Foreskin keratinocyte (primary cell): ENCODE measurements at places on chromosomes 16 and 17.

DNA sequence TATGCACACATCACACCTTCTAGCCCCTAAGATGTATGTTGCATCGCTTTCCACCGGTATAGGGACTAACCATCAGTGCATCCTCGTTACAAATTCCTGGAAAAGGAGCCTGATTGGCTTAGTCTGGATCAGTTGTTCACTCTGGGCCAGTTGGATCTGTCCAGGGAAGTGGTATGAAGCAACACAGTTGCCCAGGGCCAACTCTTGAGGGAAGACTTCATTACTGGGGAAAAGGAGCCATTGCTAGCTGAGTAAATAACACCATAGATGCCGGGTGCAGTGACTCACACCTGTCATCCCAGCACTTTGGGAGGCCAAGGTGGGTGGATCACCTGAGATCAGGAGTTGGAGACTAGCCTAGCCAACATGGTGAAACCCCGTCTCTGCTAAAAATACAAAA lies 275.2 kb upstream of the RBFOX1 start:
- DNase-seq, result no peak

- DNase-seq, result no peak
Measured at GRCh38 chr17:75652934-75653549, 13.9 kb downstream of the RECQL5 start.

GRCh38 chr16:67399749-67400704 lies 6.7 kb upstream of the TPPP3 start:
- DNase-seq, result no peak

- DNase-seq, result no peak
Measured at GRCh38 chr16:12002447-12003006, 26.0 kb downstream of the SNX29 start.

GRCh38 chr17:19318611-19319010 lies 43.9 kb downstream of the B9D1 start:
- DNase-seq, result no peak

DNA sequence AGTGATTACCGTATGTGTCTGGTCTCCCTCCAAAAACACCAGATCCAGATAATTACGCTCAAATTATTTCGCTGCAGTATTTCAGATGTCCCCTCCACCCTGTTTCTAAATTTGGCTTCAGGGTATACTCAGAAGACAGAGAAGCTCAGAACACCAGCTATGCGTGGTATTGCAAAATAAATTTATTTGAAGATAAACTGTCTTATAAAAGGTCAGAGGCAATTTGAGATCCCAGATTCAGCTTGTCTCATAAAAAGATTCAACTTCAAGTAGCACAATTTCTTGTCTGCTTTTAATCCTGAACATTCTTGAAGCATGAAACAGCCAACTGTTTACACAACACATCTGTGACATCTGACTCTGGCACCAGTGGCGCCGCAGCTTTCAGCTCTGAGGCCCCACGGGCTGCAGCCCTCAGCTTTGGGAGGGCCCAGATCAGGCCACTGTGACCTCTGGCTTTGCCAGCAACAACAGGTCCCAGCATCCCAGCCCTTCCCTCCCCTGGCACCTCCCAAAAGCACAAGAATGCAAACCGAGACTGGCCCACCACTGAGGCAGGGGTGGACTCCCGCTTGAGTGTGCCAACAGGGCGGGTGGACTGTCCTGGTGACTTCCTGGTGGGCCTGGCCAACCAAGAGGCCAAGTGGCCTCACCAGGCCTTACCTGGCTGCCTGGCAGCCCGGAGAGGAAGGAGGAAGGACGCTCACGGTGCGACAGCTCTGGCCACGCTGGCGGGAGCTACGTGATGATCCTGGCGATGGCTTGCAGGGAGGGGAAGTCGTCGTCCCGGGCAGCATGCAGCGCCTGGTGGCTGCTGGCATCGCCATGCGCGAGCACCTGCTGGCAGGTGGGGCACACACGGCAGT lies 8.0 kb downstream of the SYNGR3 start:
- DNase-seq, result no peak

DNA sequence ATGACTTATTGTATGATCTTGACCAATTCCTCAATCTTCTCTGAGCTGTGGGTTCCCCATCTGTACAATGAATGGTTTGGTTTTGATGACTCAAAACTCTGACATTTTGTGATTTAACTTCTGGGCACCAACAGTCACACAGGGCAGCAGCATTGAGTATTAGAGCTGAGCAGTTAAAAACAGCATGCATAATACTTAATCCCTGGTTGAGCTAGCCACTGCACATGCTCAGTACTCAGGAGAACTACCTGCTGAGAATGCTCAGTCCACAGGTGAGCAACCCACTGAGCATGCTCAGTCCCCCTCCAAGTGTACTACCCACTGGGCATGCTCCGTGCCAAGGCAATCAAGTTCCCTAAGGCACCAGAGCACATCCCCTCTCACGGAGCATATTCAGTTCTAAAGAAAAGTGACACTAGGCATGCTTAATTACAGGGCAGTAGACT lies 68.7 kb downstream of the AIPL1 start:
- peak; percentile 36 for DNase-seq

DNA sequence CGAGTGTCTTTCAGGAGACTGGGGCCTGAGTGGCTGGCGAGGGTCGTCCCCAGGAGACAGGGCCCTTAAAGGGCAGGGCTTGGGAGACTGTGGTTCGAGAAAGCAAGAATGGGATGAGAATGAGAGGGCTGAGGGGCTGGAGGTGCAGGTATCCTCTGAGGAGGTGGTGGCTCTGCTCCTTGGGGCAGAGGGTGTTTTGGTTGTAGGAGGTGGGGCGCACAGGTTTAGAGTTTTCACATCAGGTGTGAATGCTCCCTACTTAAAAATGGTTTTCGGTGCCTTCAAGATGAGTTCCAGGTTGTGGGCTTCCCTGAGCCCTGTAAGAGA lies 430 bp downstream of the BCAS3 start:
- no peak for DNase-seq

GRCh38 chr16:68737046-68737729 lies at the start of gene CDH1:
Gene CDH1 (plus strand): TSS chr16:68737292. CDS start chr16:68737416, 124 bp downstream.
- peak; percentile 59 for DNase-seq

- peak; percentile 79 for DNase-seq
Measured at GRCh38 chr16:83952587-83952939, 477 bp upstream of the OSGIN1 start.

DNA sequence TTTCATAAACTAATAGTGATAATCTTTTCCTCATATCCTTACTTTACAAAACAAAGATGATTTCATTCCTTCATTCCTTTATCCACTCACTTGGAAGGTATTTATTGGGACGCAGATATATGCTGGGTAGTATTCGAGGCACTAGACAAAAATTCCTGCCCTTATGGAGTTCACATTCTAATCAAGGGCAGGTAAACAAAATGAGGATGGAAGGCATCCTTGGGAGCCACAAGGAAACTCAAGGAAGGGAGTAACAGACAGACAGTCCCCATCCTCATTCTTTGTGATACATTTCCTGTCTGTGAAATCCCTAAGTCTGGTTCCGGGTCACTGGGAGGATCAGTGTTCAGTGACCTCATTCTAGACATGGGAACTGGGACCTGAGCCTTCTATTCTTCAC lies 45.2 kb downstream of the SLC6A2 start:
- no peak for DNase-seq

- DNase-seq, result peak; percentile 22
Measured at GRCh38 chr16:22890976-22891375, 77.0 kb downstream of the HS3ST2 start.

GRCh38 chr16:70253291-70254106 lies 1.8 kb upstream of the EXOSC6 start:
- no peak for DNase-seq

DNA sequence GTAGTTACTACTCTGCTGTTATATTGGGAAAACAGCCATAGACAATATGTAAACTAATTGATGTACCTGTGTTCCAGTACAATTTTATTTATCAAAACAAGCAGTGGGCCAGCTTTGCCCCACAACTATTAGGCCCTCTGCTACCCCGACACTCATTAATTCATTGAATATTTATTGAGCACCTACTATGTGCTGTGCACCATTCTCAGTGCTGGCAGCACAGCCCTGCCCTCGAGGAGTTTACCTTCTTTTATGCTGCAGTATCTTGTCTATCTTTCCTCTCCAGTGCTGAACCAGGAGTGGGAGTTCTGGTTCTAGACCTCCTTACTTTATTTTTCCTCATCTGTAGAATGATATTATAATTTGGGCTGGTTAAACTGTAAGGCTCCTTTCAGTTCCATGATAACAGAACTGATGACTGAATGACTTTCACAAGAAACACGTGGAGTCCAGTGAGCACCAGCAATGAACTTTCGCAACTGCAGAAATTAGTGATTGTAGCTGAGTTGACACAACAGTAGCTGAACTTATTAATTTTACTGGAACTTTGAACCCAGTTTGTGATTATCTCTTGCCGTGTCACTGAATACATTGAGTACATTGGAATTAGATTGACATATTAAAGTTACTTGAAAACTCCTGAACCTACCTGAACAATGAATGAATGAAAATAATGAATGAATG lies 2.4 kb downstream of the GOSR2 start:
- DNase-seq, result no peak

DNA sequence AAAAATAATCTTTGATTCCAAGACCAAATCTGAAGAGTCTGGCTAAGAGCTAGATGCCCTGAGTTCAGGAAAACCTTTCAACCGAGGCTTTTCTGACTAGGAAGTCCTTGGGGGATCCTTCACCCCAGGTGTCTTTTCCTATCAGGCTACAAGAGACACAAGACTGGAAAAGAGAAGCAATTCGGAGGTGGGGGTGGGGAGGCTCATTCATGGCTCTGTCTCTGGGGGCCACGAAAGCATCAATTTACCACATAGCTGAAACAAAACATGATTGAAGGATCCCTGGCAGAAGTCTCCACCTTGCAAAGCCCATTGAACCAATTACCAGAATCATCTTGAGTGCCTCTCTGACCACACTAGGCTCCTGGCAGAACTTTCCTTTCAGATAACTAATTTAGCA lies 239.8 kb upstream of the SALL1 start:
- DNase-seq, result no peak

DNA sequence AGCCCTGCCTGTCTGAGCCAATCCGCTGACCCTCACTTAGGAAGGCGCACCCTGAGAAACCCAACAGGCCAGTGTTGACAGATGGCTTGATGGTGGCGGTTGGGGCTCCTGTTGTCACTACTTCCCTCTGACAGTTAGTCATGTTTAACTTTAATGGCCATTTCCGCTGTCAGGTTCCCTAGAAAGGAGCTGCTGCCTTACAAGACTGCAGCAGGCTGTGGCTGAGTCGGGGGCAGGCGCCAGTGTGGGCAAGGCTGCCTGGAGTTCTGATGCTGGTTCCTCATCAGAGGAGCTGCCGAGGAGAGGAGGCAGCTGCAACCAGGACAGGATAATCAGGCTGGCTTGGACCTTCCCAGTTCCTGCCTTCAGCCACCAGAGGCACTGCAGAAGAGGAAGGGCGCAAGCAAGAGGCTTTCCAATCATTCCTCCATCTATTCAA lies 223.2 kb upstream of the DYNLRB2 start:
- DNase-seq, result no peak

DNA sequence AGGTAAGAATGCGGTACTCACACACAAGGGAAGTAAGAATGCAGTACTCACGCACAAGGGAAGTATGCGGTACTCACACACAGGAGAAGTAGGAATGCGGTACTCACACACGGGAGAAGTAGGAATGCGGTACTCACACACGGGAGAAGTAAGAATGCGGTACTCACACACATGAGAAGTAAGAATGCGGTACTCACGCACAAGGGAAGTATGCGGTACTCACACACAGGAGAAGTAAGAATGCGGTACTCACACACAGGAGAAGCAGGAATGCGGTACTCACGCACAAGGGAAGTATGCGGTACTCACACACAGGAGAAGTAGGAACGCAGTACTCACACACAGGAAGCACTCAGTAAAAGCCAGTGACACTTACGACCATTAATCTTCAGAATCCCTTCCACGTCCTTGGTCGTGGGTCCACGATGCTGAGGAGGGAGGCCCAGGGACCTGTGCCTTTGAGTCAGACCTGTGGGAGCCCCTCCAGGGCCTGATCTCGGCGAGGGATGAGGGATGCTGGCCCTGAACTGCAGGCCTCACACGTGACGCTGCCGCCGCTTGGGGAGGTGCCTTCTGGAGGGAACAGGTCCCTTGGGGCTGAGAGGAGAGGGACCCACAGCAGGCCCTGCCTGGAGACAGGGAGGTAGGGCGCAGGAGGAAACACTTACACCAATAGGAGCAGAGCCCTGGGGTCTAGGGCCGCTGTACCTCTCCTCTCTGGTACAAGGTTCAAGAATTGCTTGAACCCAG lies 20.2 kb downstream of the ABR start:
- DNase-seq, result no peak
